ENCODE measurements at places on chromosomes 1 and 21.

GRCh38 chr1:104358086-104358485 lies 608.4 kb downstream of the AMY1C start:
- no peak for DNase-seq

DNA sequence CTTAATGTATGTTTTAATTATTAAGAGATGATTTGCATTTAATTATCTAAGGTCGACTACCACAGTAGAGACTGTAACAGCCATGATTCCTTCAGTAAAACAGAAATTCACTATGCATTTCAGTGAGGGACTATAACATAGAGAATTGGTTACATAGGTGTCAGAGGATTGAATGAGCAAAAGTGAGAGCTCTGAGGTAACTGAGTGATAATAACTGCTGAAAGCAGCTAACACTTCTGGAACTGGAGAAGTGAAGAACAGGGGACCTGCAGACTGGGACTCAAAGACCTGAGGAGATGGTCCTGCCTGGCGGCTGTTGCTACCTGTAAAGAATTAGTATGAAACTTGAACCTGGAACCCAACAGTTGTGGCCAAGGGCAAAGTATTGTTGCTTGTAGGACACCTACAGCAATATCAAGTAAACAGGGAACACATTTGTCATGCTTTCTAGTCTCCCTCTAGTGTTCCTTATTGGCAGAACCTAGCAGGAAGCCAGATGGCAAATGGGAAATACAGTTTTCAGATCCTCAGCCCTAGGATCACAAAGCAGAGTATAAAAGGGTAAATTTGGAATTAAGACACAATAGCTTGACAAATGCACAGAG lies 110.6 kb downstream of the HS2ST1 start:
- peak; percentile 52 for DNase-seq

- no peak for DNase-seq
These were observed 268.3 kb downstream of the ASTN1 start for GRCh38 chr1:176896216-176896615.

DNA sequence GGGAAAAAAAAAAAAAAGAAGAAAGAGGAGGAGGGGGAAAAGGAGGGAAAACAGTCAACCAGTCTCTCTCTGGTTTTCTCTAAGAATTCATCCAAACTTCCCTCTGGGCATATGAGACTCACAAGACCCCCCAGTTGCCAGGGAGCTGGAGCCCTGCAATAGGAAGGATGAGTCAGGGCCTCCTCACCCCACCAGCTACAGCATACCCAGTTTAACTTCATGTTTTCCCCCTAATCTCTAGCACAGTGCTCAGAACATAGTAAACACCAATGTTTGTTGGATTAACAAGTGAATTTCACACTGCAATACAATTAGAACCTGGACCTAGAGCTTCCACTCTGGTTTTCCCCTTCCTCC lies 7.8 kb downstream of the F11R start:
- no peak for DNase-seq

GRCh38 chr21:39115576-39116235 lies 67.5 kb downstream of the PSMG1 start:
- no peak for DNase-seq

- DNase-seq = peak; percentile 42
These were observed 10.0 kb downstream of the SCNN1D start for GRCh38 chr1:1290238-1290731.
